ENCODE measurements at places on chromosomes 4 and X.

GRCh38 chr4:56995525-56995924 is 16.8 kb downstream of the POLR2B start:
- no peak for DNase-seq

DNA sequence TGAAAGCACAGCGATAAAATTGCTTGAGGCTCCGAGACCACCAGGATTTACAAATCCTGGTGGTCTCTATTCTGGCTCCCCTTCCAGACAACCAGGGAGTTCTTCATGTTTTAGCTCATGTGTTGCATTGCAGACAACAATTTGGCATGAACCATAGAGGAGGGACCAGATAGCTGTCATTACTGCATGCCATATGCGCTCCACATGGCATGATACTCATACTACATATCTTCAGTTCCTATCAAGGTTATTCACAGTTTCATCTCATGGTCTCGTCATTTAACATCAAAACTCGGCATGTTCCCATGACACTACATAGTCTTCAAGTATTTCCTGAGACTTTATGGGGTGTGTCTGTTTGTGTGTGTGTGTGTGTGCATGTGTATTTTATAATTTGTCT is 220.3 kb downstream of the OR13H1 start:
- DNase-seq = no peak

DNA sequence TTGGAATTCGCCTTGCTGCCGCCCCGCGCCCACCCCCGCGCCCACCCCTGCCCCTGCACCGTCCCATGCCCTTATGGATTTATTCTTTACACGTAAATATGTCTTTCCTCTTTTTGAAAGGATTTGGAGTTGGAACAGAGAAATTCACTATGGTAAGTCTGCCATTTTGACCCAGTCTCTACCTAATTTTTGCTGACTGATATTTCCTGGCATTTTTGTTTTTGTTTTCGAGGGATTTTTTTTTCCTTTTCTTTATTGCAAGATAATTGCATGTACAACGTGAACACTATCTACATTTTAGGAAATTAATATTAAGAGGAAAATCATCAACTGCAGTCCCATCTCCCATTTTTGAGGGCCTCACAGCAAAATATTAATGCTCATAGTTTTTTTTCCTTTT is 468 bp upstream of the SPIN2B start:
- no peak for DNase-seq

- DNase-seq = no peak
Observed at GRCh38 chrX:71439420-71439819, 73.3 kb downstream of the TAF1 start.

DNA sequence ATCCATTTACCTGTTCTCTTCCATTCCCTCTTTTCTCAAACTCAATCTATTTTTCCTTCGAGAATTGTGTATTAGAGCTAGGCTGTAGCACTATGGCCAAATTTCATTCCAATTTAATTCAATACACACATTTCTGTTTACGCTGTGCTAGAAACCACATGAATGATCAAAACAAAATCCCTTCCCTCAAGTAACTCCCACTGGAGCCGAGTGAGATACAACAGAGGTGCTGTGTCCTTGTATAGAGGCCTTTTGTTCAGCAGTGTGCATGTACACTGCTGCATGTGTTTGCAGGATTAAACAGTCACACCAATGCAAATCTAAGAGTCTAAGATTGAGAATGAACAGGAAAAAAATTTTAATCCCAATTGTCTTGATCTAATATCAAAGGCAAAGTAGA is 734.2 kb downstream of the RAPGEF2 start:
- DNase-seq = no peak

GRCh38 chrX:41336447-41336846 is 2.5 kb downstream of the DDX3X start:
- DNase-seq = no peak

- no peak for DNase-seq
Observed at GRCh38 chr4:108170631-108171338, 2.1 kb upstream of the LEF1 start.

DNA sequence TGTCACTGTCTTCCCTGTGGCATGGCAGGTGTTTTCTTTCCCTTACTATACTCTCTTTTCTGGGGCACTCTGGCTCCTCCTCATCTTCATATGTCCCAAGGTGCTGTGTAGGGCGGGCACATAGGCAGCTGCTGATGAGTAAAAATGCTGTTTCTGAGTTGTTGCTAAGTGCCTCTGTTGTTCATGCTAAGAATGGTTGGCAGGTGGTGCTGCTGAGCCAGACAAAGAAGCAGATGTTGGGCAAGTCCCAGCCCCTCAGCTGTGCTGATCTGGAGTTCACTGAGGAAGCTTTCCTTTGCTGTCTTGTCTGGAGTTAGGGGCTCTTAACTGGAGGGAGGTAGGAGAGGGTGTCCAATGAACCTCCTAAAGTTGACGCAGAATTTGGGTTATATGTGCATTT is 40.6 kb downstream of the HADH start:
- DNase-seq = peak; percentile 73

GRCh38 chr4:8349664-8350236 is 80.2 kb downstream of the HTRA3 start:
- DNase-seq = no peak

All from T-cell (primary cell).